ENCODE measurements at places on chromosomes 1 and 21.
A peak's percentile ranks its signal among the peaks of the same experiment; 100 is the strongest.

GRCh38 chr21:28342212-28342810 is 650.4 kb downstream of the LTN1 start:
- DNase-seq = no peak

GRCh38 chr1:29090937-29091618 is 32.6 kb downstream of the TMEM200B start:
- DNase-seq = no peak

DNA sequence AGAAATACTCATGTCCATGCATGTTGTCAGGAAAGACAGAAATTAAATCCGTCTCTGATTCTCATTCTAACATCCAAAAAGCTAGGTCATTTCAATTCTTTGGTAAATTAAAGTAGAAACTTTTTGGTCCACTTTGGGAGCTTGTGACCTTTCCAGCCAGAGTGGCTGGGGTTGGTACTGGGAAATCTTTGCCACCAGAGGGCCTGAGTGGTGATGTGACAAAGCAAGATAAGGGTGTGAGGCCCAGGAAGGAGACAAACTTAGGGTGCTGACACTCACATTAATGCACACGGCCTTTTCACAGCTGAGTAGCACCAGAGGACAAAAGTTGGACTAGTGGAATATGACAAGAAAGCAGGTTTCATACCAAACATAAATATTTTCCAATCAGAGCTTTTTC is 144.3 kb downstream of the DNM3 start:
- no peak for DNase-seq

GRCh38 chr1:181743878-181744312 is 260.6 kb downstream of the CACNA1E start:
- DNase-seq = no peak

DNA sequence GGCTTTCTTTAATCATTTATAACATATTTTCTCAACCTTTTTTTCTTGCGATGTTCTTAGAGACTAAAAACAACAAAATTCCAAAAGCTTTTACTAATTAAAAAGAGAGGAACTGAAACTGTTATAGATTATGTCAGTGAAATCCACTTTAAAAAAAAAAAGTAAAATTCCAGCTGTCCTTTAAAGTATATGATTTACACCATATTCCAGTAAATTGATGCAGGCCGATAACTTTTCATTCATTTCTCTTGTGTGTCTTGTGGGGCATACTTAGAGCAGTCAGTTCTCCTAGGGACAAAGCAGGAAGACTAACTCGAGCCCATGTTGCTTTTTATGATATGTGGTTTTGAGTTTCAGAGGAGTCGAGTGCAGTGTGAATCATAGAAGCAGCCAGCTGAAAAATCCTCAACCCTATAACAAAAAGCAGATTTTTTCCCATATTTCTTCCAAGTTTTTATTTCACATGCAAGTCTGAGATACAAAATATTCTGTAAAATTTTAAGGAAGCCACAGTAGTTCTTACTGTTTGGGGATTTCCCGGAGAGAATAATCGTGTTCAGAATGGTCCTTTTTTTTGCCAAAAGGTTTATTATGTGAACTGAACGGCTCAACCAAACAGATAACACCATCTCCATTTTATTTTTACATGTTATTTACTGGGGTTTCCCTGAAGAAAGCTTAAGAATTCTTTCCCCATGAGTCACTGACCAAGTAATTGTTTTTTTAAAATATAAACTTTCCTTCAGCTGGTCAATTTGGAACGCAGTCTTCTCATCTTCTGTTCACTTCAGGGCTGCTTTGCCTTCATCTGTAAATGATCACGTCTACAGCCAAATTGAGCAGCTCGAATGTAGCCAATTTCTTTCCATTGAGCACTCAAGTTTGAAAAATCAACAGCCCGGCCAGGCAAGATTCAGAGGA is 77.0 kb upstream of the C1orf105 start:
- DNase-seq = peak; percentile 37

- no peak for DNase-seq
Measured at GRCh38 chr1:10839188-10839770, 42.8 kb upstream of the CASZ1 start.

GRCh38 chr1:119293797-119294196 is 74.8 kb upstream of the HAO2 start:
- DNase-seq = no peak

GRCh38 chr1:62068416-62068843 is 126.2 kb upstream of the L1TD1 start:
- no peak for DNase-seq

GRCh38 chr1:107244709-107245500 is 104.1 kb downstream of the NTNG1 start:
- DNase-seq = no peak

- no peak for DNase-seq
Measured at GRCh38 chr1:183838221-183838620, 33.3 kb downstream of the RGL1 start.

GRCh38 chr1:233668725-233669294 is 54.9 kb downstream of the KCNK1 start:
- DNase-seq = no peak

GRCh38 chr21:41217671-41218385 is 49.9 kb downstream of the BACE2 start:
- no peak for DNase-seq

GRCh38 chr1:179818743-179819173 is 58.8 kb downstream of the TOR1AIP2 start:
- no peak for DNase-seq

GRCh38 chr1:10934150-10934818 is 78.2 kb upstream of the TARDBP start:
- DNase-seq = no peak

GRCh38 chr1:9235096-9235459 is 504 bp downstream of the H6PD start:
- DNase-seq = no peak

DNA sequence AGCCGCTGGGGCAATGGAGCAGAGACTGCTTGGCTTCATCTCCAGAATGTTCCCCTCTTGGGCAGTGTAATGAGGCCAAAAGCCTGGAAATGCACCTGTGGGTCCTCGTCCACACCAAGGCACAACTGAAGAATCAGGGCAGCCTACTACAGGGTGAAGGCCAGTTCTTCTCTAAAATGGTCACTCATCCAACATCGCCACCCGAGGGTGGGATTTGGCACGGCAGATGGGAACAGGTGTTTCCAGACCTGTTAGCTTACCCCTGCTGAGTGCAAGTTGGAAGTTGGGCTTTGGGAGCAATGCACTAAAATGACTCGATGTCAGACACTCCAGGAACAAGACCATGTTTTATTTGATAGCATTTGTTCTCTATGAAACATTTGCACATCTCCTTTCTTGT is 543.7 kb downstream of the NPHP4 start:
- no peak for DNase-seq

- peak; percentile 48 for DNase-seq
Measured at GRCh38 chr21:44845418-44846223, 27.8 kb upstream of the SUMO3 start.

DNA sequence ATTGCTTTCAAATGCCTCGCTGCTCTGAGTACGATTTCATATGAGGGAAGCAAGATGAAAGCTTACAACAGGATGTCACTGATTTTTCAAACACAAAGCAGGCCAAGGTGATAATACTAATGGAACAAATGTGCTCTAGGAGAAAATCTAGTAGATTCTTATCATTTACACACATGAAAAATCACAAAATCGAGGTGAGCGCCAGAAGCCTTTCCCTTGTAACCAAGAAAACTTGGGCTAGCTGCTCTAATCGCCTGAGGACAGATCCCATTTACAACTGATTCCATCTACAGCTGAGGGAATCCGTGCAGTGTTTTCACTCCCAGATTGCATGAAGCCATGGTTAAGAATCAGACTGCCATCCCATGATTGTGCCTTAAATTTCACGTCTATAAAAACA is 117.5 kb downstream of the TM2D1 start:
- no peak for DNase-seq

DNA sequence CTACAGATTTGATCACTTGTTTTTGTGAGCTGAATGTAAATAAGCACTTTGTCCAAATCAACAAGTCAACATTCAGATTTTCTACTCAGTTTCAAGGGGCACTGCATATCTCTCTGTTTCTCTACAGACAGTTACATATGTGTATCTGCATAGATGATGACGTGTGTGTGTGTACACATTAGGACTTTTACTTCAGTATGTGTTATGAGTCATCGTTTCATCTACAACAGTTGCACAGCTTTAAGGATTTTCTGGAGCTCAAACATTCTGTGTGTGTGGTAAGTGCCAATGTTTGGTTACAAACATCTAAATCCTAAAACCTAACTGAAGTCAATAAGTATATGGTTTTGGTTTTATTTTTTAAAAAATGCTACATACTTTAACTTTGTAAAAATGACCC is 494.5 kb upstream of the PBX1 start:
- no peak for DNase-seq

- no peak for DNase-seq
Measured at GRCh38 chr1:219359126-219359525, 185.4 kb downstream of the LYPLAL1 start.

DNA sequence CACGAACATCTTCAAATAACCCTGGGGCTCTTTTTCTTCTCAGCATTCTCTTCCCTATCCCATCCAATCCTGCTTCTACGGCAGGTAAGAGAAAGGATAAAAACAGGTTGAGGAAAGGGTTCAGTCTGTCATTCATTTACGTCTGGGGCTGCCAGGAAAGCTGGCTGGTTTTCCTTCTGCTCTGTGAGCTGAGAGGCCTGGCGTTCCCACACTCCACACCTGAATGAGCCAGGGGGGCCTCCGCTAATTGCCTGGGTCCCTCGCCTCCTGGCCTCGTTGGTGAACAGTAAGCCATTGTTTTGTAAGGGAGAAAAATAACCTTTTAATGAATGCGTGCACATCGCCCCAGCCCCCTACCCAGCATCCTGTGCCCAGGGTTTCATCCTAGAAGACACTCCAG is 70.8 kb upstream of the SIM2 start:
- no peak for DNase-seq

- DNase-seq = no peak
Measured at GRCh38 chr1:21350202-21350885, 60.1 kb upstream of the ECE1 start.

DNA sequence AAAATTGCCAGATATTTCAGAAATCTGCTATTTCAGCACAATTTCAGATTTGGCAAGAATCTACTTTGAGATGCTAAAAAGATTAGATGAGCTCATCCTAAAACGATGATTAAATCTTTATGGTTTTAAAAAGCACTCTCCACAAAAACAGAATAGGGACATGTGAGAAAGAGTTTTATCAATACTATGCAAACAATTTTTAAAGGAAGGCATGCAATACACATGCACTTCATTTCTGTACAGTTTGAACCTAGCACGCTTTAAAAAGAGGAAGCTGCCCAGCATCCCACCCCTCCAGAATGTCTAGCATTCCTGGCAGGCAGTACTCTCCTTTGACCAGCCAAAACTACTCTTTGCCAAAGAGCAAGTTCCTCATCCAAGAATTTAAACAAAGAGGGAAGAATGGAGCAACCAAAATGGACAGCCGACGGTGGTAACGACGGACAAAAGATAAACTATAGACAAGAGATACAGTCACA is 1.3 kb downstream of the ARHGAP29 start:
- peak; percentile 18 for DNase-seq

GRCh38 chr1:212677136-212677535 is 22.5 kb downstream of the BATF3 start:
- no peak for DNase-seq

- DNase-seq = no peak
Measured at GRCh38 chr1:14321422-14321821, 277.1 kb upstream of the KAZN start.

GRCh38 chr1:177567393-177567792 is 396.6 kb downstream of the BRINP2 start:
- DNase-seq = no peak

DNA sequence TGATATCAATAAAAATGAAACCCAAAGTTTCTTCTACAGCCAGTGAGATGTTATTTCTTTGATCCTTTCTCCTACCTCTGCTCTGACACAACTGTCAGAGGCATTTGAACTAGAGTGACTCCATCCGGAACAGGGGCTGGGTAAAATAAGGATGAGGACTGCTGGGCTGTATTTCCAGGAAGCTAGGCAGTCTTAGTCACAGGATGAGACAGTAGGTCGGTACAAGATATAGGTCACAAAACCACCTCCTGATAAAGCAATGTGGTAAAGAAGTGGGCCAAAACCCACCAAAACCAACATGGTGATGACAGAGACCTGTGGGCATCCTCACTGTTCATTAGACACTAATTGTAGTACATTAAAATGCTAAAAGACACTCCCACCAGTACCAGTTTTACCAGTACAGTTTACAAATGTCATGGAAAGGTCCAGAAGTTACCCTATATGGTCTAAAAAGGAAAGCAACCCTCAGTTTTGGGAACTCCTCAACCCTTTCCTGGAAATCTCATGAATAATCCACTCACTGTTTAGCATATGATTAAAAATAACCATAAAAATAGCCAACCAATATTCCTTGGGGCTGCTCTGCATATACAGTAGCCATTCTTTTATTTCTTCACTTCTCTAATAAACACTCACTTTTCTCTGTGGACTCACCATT is 96.7 kb downstream of the GABPA start:
- no peak for DNase-seq

DNA sequence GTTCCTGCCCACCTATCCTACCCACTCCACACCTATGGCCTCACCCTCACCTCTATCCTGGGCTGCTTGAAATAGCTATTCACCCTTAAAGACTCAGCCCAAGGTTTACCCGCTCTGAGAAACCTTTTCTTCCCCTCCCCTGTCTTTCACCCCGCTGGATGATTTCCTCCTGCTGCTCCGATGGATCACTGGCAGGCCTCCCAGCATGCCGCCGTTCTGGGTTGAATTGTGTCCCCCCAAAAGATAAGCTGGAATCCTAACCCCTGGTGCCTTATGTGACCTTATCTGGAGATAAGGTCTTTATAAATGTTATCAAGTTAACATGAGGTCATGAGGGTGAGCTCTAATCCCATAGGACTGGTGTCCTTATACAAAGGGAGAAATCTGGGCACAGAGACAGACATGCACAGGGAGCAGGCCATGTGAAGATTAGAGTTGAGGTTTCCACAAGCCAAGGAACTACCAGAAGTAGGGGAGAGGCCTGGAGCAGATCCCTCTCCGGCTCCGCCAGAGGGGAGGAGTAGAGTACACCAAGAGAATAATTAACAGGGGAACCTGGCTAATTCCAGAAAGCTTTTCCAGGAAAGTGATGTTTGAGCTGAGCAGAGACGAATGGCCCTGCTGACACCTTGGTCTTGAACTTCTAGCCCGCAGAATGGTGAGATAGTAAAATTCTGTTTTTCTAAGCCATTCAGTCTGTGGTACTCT is 110.0 kb upstream of the SERBP1 start:
- DNase-seq = no peak

- no peak for DNase-seq
Measured at GRCh38 chr21:14959343-14959742, 105.5 kb downstream of the NRIP1 start.

DNA sequence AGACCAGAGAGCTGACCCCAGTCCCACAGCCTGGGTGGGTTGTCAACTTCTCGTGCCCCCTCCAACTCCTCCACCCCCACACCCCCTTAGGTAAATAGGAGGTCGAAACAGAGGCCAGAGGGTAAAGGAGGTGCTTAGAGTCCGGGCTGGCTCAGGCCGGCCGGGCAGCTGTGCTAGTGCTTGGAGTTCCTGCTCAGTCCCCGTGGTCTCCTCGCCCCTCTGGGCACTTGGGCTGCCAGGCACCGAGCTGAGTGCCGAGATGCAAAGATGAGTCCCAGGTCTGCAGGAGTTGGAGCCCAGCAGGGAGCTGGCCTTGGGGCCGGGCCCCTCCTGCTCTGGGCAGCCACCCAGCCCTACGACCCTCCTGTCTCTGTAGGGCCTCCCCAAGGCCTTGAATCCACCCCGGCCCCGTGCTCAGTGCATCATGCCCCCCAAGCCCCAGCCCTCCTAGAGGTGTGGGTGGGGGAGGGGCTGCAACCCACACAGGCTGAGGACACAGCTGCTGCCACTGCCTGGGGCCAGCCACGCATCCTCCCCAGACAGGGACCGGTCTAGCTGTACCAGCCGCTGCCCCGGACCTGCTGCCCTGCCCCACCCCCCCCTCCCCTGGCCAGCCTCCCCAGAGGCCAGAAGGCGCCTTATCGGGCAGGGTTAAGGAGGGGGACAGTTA is 1.9 kb downstream of the SMIM1 start:
- no peak for DNase-seq
